Mammary epithelial cell (primary cell): ENCODE measurements at places on chromosomes 2 and 18. TPM values are rescaled to one million over a fixed set of nuclear protein-coding genes. Genes with fewer than 3 reads are reported as not detected.

SH3YL1 gene
- total RNA-seq: 61.3 and 67.6 TPM in 2 replicates

EMILIN1 gene
- 0.80 TPM in 1 of 2 replicates, not detected in the other for total RNA-seq

ARHGAP25 gene
- total RNA-seq: 23.3 TPM

SYT4 gene
- total RNA-seq: not detected

DNA sequence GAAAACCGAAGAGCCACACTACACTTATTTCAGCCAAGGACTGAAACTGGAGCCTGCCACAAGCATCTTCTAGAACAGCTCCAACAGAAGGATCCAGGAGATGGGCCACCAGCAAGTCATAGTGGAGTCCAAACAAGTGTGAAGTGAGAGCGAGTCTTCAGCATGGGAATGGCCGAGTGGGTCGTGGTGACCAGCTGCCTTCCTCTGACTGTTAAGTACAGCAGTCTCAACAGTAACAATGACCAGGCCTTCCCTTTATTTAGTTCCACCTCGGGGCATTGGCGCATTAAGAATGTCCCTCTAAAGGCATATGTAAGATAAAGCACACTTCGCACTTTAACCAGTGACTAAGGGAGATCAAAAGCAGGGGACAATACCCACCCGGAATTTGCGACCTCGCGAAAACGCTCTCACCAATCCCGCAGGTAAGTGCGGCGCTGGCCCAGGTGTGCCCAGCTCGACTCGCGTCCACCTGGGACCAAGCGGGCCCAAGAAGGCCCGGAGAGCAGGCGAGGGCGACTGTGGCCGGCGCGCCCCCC is 1.1 kb downstream of the L3MBTL4 start:
- no peak for DNase-seq

DNA sequence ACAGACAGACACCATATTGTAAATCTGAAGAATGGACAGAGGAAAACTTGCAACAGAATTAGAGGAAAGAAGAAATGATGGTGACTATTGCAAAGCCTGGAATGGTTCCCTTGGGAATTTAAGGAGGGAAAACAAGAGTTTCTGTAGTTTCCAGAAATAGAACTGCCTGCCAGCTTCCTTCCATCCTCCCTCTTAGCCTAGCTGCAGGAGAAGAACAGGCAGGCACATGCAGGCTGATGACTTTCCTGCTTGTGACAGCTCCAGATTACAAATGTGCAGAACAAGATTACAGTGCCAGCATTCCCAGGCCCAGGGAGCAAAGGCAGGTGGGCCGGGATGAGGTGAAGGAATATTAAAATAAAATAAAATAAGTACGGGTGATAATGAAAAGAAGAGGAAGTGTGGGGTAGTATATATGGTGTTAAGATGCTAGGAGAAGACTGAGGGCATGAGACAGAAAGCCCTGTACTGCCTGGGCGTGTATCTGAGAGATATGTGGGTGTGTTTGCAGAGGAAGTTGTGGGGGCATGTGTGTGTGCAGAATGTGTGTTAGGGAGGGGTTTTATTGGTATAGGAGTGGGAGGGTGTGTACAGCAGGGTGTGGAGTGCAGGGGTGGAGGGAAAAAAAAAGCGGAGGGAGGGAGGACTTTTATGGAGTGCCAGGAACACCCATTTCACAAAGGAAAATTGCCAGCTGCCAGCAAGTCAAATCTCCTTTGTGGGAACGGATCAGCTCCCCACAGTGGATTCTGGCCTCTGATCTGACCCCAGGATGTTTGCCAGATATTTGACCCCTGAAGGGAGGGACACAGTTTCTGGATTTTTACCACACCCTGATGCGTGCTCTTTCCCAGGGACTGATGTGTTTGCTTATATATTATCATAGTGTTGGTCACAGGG is 43.9 kb upstream of the NEMP2 start:
- peak; percentile 81 for DNase-seq

DNA sequence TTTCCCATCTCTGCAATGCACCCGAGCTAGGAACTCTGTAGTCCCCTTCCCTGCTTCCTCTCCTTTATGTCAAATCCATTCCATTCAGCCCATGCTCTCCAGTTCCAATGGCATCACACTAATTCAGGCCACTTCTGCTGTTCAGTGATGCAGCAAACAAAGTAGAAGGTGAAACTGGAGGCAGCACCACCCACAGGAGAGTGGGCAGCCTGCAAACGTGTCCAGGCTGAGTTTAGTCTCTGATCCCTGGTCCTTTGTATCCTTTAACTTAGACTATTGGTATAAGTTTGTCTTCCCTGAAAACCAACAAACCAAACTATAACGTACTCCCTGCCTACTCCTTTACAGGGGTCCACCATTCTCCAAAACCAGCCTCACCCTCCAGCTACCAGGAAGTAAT is 14.7 kb upstream of the KCTD1 start:
- DNase-seq: no peak

- no peak for DNase-seq
Observed at GRCh38 chr2:79640001-79640400, 127.2 kb downstream of the CTNNA2 start.

- no peak for DNase-seq
Observed at GRCh38 chr2:75800456-75800855, 89.7 kb upstream of the GCFC2 start.

DNA sequence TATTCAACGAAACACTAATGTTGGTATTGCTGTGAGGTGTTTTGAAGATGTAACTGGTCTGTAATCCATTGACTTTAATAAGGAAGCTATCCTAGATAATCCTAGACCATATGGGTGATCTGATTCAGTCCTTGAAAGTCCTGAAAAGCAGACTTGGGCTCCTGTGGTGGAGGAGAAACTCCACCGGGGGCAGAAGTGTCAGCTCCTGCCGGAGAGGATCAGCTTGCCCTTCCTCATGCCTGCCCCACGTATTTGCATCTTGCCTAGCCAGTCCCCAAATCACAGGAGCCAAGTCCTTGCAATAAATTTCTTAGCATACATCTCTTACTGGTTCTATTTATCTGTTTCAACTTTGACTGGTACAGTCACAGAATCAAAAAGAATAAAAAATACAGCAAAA is 144.2 kb upstream of the DLGAP1 start:
- no peak for DNase-seq
